ENCODE measurements at places on chromosomes 16 and 17. TPM values are rescaled to one million over a fixed set of nuclear protein-coding genes. Genes with fewer than 3 reads are reported as not detected.

Gene FKBP10
- total RNA-seq, result 491 TPM

Gene PTGES3L
- total RNA-seq, result 1.4 TPM

- no peak for DNase-seq
These were observed 178.9 kb downstream of the C16orf95 start for GRCh38 chr16:87138316-87138715.

DNA sequence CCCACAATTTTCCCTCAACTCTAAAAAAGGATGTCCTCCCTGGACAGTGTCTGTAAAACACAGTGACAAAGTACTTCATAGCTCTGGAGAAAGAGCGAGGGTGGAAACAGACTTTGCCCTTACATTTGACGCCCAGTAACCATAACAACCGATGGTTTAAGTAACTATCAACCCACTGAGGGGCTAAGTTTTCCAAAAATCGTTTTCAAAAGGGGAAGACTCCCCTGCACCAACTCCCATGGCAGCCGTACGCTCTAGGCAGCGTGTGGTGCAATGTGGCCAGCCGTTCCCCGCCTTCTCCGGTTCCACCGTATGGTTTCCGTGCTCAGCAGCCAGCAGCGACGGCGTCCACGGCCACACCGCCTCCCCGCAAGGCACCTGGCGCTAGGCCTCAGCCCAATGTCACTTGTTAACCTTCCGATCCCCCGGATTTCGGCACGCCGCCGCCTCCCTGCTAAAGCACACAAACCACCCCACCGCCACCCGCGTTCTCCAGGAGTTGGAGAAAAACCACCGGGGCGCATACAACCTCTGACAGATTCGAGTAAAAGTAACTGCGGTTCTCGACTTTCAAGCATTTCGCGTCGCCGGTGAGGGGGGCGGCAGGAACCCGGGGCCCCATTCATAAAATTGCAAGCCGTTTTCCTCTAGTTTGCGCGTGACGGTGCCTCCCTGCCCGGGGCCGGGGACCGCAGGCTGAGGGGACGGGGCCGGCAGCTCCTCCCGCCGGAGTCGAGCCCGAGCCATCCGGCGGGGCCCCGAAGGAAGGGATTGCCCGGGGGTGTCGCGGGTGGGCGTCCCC is 661 bp downstream of the TEX2 start:
- DNase-seq, result no peak

GRCh38 chr17:31834448-31834847 is 24.6 kb downstream of the COPRS start:
- no peak for DNase-seq

DNA sequence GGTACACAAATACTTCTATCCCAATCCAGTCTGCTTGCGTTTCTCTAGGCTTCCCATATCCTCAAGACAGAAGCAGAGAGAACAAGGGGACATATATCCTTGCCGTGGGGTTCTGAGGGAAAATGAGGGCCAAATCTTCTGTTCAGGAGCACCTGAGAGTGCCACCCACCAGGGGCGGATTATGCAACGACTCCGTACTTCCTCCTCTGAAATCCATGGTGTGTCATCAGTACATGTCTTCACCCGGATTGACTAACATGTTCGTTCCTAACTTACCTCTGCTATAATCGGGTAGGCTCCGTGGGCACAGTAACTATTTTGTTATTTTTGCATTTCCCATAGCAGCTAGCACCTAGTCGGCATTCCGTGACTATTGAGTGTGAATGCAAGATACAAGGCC is 7.8 kb upstream of the ZNF200 start:
- DNase-seq, result no peak

- DNase-seq, result no peak
These were observed 3.4 kb upstream of the NAT9 start for GRCh38 chr17:74779501-74779900.

DNA sequence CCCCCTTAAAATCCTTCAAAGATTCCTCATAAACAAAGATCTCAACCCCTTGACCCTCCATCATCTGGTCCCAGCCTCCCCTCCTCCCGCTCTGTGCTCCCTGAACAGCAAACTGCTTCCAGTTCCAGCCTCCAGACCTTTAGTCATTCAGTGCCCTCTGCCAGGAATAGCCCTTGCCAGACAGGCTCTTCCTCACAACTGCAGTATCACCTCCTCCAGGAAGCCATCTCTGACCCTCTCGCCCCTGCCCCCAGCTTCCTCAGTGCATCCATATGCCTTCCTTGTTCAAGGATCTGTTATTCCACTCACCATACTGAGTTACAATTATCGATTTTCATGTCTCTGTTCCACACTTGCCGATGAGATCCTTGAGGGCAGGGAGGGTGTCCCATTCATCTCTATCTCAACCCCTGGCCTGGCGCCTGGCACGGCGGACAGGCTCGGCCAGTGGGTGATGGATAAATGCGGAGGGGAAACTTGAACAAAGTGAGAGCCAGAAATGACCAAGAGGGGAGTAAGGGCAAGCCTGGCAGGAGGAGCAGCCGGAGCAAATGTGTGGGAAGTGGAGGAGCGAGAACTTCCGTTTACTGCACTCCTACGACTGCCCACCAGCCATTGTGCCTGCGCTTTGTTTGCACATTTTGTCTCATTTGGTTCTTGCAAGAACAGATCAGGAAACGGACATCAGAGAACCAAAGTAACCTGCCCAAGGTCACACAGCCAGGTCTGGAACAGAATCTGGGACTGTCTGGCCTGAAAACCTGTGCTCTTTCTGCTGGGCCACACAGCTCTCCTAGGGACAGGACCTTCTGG is 2.0 kb upstream of the NXPH3 start:
- DNase-seq, result no peak

DNA sequence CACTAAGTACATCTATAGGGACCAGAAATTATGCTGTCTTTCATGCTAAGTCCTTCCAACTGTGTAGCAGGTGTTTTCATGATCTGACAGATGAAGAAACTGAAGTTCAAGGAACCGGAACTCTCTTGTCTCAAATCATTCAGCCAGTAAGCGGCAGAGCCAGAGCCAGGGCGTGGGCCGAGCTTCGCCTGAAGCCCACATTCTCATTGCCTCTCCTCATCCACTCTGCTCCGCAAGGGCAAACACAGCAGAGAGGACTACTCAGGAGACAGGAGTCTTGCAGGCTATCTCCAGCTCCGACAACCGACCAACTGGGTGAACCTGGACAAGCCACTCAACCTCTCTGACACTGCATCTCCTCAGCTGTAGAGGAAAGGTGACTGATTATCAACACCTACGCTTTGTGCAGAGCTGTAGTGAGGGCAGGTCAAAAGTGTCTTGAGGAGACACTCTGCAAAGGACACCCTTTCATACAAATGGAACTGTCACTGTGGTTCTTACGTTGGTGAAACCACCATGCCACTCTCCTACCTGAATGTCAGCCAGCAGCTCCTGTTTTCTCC is 72.9 kb downstream of the CYTH1 start:
- no peak for DNase-seq

DNA sequence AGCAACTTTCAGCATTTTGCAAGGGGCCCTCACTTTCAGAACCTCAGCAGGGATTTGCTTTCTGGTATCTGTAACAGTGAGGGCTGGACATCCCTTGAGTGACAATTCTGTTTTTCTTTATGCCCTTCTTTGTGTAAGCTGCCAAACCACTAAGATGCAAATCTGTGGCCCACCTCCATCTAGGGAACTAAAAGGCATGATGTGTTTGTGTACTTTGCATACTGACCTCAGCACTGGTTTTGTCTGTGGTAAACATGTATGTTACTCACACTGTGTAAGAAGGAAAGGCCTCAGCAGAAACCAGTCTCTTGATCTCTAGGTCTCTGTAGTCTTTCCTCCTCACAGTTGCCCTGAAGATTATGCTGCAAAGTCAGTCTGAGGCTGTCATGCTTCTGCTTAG is 396.6 kb upstream of the DYNLRB2 start:
- no peak for DNase-seq

DNA sequence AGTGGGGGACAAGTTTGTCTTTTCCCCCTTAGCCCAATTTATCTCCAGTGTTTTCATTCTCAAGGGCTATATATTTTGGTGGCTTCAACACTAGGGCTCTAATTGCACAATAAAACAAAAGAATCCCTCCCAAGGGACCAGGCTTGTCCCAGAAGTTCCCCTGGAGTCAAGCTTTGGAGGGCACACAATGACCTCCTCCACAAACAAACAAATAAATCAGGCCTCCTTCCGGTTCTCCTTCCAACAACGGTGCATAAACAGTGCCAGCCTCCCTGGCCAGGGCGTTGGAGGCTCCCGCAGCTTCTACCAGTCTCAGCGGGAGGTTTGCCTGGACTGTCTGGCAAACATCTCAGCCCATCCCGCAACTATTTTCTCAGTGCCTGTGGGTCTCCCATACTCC is 188.0 kb upstream of the FOXF1 start:
- no peak for DNase-seq
